Stimulated activated CD4-positive, alpha-beta T cell treated with anti-CD3 and anti-CD28 coated beads, Interleukin-4, amount 100 ng/mL, for 4 hours (primary cell): ENCODE measurements at places on chromosomes 6 and 20.
A peak's percentile ranks its signal among the peaks of the same experiment; 100 is the strongest.

GRCh38 chr6:30966154-30966553, 17.4 kb upstream of the MUC21 start:
- DNase-seq: no peak

DNA sequence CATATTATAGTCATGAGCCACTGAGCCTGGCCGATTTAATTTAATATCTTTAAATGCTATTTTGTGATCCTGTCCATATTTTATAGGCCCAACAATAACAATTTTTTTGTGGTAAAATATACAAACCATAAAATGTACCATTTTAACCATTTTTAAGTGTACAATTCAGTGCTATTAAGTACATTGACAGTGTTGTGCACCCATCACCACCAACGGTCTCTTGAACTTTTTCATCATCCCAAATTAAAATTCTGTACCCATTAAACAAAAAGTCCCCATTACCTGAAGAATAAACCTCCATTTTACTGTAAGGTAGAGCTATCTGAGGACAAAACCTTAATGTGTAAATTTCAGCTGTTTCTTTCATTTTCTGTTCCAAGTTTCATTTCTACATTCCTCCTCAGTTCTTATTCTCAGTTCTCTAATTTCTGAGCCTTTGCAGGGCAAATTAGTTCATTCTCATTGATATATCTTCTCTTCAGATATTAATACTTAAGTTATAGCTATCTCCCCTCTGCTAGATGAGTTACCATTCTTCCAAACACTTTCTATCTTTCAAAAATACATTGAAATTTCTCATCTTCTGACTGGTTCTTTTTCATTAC, 10.3 kb downstream of the MTO1 start:
- DNase-seq: no peak

DNA sequence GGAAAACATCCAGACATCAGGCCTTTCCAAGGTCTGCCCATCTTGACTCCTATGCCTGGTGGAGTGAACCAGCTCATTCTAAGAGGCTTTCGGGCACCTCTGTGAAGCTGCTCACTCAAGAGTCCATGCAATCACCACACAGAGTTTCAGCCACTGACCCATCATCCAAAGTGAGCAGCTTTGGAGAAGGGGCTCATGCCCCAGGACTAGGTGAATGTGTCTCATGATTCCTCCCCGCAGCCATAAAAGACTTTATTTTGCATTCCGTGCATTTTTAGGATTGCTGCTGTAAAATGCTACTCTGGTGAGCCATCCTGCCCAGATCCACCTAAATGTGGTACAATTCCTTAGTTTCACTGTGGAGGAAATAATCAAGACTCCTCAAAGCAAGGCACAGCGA, 44.5 kb upstream of the EZR start:
- no peak for DNase-seq

GRCh38 chr20:1534526-1534925, 23.0 kb downstream of the SIRPD start:
- no peak for DNase-seq

- DNase-seq: no peak
Observed at GRCh38 chr6:34572585-34572984, 16.5 kb upstream of the SPDEF start.

GRCh38 chr20:62321521-62321948, 18.7 kb downstream of the ADRM1 start:
- no peak for DNase-seq

- no peak for DNase-seq
Observed at GRCh38 chr20:35776513-35777101, 4.8 kb downstream of the PHF20 start.

DNA sequence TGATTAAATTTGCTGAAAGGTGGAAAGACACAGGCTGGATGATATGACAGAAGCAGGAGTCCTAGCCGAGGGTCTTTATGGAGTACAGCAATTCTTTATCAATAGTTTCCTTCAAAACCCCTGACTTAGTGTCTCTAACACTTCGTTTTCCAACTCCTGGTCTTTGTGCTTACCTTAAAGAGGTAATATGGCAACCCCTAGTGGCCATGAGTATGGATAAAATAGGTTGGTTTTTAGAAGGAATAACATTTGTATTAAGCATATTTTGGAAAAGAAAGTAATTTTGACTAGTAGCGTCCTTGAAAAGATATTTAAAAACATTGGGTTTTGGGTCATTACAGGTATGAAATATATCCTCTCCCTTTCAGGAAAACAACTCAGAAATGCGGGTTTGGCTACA, 51.9 kb downstream of the VGLL2 start:
- no peak for DNase-seq

DNA sequence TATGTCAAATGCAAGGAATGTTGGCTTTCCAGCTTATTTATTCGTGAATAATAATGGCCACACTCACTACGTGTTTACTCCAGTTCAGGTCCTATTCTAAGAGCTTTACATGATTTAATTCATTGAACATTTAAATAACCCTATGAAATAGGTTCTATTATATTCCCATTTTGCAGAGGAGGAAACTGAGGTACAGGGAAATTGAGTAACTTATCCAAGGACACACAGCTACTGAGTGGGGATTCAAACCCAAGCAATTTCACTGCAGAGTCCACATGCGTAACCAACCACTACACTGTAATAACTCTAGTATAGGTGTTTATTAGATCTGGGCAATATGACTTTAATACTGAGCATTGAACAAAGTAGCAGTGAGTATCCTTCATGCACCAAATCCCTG, 12.3 kb upstream of the SLC13A3 start:
- DNase-seq: no peak

GRCh38 chr6:168043193-168043847, 35.7 kb downstream of the FRMD1 start:
- DNase-seq: no peak

DNA sequence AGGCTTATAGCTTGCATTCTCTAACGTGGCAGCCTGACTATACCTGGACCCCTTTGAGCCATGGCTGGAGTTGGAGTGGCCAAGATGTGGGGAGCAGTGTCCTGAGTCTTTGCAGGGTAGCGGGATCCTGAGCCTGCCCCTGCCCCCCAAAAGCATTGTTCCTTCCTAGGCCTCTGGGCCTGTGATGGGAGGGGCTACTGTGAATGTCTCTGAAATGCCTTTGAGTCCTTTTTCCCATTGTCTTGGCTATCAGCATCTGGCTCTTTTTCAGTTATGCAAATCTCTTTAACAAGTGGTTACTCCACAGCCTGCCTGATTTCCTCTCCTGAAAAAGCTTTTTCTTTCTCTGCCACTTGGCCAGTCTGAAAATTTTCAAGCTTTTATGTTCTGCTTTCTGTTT, 17.0 kb upstream of the PRL start:
- DNase-seq: no peak

DNA sequence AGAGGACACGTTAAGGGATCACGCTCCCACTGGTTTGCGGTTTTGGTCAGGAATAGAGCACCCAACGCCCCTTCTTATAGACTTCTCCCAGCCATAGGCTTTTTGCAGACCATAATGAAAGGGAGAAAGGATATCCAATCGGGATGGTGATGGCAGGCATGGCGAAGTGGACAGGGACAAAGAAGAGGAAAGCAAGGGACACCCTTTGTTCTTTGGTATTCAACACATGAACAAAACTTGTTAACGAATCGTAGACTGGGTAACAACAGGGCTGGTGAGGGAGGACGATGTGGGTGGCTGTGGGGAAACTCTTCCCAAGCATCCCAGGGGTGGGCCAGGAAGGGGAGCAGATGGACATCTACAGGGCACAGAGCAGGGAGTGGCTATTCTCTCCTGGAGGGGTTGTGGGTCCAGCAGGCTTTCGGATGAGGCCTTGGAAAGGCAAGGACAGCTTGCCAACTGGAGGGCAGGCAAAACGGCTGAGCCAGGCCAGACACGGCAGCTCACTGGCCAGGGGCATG, 1.4 kb upstream of the HSP90AB1 start:
- no peak for DNase-seq

- no peak for DNase-seq
Observed at GRCh38 chr20:49937027-49937929, 1.1 kb downstream of the RNF114 start.

GRCh38 chr20:6492271-6493055, 275.0 kb upstream of the BMP2 start:
- DNase-seq: no peak

GRCh38 chr6:33570806-33571636, 9.1 kb downstream of the BAK1 start:
- peak; percentile 83 for DNase-seq

DNA sequence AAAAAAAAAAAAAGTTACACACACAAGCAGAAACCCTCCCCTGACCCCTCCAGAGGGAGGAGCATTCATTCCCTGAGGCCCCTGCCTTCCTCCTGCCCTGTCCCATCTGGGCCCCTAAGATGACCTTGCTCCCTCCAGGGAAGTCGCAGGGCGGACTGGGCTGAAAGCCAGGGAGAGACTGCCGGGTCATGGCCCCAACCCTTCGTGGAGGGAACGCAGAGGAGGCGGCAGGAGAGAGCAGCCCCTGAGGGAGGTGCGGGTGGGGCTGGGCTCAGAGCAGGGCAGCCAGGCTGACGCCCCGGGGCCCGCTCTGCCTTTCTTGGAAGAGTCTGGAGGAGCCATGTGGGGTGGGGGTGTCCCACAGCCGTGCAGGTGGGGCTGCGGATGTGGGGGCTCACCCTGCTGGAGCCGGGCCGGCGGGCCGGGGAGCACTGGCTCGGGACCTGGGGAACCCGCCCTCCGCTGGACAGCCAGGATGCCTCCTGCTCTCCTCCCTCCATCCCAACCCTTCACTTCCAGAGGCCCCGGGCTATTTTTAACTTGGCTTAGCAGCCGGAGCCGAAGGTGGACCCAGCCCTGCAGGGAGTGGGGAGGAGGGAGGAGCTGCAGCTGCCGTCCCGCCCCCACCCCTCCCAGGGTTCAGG, 15.0 kb upstream of the ABHD16B start:
- no peak for DNase-seq

- no peak for DNase-seq
Observed at GRCh38 chr6:30152016-30152673, 8.9 kb downstream of the TRIM10 start.

DNA sequence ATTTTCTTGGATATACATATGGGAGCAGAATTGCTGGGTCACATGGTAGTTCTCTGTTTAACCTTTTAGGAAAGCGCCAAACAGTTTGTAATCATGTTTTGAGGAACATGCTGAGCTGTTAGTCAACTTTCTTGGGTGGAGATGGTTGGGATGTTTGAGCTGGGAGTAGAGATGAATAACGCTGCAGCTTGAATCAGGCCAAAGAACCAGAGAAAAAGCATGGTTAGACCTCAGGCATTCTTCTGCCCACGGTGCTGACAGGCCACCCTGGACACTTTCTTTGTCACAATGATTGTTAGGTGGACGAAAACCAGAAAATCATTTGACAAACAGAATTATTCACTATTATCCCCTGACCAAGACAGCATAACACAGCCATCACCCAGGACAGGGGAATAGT, 66.8 kb downstream of the PRDM1 start:
- no peak for DNase-seq

GRCh38 chr6:121764493-121764892, 329.0 kb downstream of the GJA1 start:
- no peak for DNase-seq

DNA sequence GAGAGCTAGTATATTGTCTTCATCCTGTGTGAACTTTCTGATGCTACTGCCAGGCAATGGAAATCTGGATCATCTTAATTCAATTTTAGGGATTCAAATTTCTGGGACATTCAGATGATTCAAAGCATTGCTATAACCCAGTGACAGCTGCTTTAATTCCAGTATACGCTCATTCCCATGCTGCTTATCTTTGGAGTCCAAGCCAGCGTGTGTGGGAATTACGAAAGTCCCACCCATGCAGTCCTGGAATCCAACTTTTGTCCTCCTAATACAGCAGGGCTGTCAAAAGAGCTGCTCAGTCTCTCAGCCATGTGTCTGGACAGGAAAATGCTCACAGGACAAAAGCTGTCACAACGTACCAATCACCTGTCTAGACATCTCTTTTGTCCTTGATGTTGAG, 219.8 kb downstream of the LAMA2 start:
- no peak for DNase-seq

GRCh38 chr6:130026859-130027258, 8.5 kb downstream of the L3MBTL3 start:
- no peak for DNase-seq

DNA sequence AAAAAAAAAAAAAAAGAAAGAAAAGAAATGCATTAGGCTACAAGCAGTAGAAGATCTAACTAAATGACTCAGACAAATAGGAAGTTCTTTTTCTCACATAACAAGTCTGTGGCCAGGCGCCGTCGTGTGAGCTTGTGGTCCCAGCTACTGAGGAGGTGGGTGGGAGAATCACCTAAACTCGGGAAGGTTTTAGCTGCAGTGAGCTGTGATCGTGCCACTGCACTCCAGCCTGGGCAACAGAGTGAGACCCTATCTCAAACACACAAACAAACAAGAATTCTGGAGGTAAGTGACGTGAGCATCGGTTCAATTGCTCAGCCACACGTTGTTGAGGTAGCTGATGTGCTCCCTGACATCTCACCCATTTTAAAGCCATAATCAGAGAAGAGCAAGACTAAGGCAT, 37.9 kb upstream of the SLC23A2 start:
- peak; percentile 16 for DNase-seq

- no peak for DNase-seq
Observed at GRCh38 chr20:49633643-49634042, 65.7 kb upstream of the PTGIS start.

- no peak for DNase-seq
Observed at GRCh38 chr20:36028106-36028808, 59.9 kb downstream of the CNBD2 start.

DNA sequence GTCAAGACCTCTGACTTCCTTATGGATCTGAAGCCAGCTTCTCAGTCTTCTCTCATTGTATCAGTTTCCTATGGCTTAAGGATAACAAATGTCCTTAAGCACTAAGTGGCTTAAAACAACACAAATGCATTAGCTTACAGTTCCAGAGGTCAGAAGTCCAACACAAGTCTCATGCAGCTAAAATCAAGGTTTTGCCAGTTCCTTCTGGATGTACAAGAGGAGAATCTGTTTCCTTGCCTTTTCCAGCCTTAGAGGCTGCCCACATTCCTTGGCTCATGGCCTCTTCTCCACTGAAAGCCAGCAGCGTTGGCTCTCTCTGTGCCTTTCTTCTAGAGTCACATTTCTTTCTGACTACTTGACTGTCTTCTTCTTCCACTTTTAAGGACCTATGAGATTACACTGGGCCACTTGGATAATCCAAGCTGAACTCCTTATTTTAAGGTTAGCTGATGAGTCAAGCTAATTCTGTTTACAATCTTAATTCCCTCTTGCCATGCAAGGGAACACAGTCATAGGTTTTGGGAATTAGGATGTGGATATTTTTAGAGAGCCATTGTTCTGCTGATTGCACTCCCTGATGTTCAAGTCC, 179.0 kb downstream of the BCAS1 start:
- DNase-seq: no peak
